ENCODE measurements at places on chromosomes 4 and X. TPM values are rescaled to one million over a fixed set of nuclear protein-coding genes. Genes with fewer than 3 reads are reported as not detected.
A peak's percentile ranks its signal among the peaks of the same experiment; 100 is the strongest.

DNA sequence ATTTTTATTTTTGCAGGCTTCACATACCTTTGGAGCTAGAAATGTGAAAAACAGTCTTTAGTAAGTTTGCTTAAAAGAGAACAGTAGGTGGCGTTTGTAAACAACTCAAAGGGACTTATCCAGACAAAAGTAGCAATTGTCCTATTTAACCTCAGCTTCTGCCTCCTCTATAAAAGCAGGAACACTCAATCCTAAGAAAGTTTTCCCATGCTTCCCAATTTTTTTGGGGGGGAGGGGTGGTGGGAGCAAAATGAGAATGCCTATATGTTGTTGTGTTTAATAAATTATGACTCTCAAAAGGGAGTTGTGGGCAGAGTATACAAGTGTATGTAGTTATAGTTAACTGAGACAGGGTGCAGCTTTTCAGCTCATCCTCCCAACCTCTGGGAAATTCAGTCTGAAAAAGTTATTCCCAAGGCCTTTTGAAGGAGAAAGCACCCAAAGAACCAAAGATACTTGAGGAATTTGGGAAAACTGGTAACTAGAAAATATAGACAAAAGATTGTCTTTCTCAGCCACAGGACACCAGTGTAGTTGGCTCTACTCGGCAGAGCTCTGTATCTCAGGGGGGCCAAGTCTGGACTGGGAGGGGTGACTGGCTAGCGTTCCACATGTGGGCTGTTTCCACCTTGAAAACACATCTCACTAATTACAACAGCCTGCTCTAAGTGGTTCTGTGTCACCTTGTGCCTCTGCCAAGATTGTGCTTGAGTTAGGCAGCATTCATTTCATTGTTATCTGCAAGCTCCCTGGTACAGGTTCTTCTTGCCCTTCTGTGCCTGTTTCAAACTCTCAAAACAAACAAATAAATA is 2.8 kb downstream of the SFRP2 start:
- no peak for DNase-seq

GRCh38 chr4:173273941-173274340 is 60.2 kb downstream of the HMGB2 start:
- no peak for DNase-seq

DNA sequence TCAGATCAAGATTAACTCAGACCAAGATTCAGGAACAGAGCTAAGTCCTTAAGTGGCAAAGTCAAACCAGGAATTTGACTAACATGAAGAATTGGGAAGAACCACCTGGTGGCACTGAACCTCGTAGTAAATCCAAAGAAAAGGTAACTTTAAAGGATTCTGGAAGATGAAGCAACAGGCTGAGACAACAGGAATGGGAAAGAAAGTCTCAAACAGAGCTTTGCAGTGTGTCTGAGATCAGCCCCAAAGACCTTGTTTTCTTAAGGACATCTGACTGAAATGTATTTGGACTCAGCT is 126.1 kb downstream of the ASB9 start:
- DNase-seq, result no peak

- DNase-seq, result no peak
These were observed 257.9 kb downstream of the PCDH18 start for GRCh38 chr4:137274404-137274803.

DNA sequence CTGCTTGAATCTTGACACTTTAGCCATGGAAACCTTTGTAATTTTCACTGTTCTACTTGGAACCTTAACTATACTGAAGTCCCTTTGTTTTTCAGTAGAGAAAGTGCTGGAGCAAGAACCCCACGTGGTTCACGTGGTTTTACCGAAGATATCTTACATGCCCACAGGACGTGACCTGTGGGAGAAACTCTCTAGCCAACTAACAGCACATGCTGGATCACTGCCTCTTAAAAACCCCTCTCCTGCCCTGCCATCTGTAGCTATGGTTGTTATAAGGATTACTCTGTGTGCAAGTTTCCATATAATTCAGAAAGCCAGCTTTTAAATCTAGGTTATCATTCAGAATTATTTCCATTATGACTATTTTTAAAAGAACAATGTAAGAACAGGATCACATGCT is 30.2 kb downstream of the SPANXD start:
- DNase-seq, result no peak

DNA sequence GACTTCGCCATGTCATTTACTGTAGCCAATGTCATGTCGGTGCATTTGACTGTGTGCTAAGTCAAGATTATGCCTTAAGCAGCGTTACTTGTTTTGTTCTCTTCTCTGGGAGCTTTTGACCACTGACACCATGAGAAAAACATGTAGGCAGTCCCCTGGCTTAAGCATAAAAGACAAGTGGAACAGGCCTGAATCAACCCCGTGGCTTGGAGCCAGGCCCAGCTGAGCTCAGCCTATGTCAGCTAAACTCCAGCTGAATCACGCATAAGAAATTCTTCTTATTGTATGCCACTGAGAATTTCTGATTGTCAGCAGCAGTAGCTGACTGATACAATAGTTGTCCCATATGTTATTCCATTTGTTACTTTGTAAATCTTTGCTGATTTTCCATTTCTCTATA is 261.9 kb downstream of the CBLL2 start:
- DNase-seq, result no peak

- peak; percentile 22 for DNase-seq
These were observed 18.4 kb upstream of the CC2D2A start for GRCh38 chr4:15451181-15451865.

DNA sequence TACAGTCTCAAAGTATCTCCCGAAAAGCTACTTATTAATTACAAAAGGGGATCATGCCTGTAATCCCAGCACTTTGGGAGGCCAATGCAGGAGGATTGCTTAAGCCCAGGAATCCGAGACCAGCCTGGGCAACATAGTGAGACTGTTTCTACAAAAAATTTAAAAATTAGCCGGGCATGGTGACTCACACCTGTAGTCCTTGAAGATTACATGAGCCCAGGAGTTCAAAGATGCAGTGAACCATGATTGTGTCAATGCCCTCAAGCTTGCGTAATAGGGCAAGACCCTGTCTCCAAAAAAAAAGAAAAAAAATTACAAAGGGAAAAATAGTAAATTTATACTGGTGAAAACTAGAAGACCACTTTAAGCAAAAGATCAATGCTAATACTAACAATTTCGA is 3.3 kb upstream of the PORCN start:
- DNase-seq, result no peak

DNA sequence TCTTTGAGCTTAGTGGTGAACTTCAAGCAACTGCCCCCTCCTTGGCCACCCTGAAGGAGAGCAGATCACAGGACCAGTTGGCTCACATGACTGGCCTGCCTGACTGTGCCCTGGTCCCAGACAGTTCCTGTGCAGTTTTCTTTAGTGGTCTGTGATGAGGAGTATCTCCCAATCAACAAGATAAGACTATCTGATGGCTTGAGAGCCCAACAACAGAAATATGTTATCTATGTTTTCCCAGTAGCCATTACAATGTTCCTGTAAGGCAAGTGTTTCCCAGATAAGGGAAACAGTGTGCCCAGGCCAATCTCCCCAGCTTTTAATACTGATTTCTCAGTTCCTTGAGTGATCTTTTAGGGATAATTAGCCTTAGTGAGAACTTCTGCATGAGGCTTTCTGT is 14.2 kb upstream of the TIMM8A start:
- no peak for DNase-seq

Gene TXK
- total RNA-seq, result 0.62 TPM

Gene ARAF
- total RNA-seq, result 64.4 TPM
